ENCODE measurements at places on chromosomes 4 and X.

- DNase-seq, result no peak
These were observed 570.9 kb downstream of the ADGRL3 start for GRCh38 chr4:61771056-61771455.

DNA sequence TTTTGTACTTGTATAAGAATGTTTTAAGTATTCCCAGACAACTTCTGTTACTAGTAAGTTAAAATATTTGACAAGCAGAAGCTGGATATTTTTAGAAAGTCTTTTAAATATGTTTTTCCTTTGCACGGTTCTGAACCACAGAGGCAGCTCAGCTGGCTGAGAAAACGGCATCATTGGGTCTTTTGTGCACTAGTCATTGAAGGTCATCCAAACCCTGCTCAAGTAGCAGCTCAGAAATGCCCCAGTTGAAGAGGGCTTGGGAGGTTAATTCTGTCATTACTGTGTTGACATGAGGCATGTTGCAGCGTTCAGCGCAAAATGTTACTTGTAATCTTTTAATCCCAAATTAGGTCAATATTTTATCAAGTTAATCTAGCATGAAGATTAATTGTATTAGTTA is 383.7 kb upstream of the FAM241A start:
- peak; percentile 60 for DNase-seq

- DNase-seq, result no peak
These were observed 16.5 kb downstream of the SH3KBP1 start for GRCh38 chrX:19870710-19871490.

- no peak for DNase-seq
These were observed 48.4 kb downstream of the RTL5 start for GRCh38 chrX:72083291-72083690.

- no peak for DNase-seq
These were observed 245.2 kb downstream of the RAB28 start for GRCh38 chr4:13238936-13239335.

DNA sequence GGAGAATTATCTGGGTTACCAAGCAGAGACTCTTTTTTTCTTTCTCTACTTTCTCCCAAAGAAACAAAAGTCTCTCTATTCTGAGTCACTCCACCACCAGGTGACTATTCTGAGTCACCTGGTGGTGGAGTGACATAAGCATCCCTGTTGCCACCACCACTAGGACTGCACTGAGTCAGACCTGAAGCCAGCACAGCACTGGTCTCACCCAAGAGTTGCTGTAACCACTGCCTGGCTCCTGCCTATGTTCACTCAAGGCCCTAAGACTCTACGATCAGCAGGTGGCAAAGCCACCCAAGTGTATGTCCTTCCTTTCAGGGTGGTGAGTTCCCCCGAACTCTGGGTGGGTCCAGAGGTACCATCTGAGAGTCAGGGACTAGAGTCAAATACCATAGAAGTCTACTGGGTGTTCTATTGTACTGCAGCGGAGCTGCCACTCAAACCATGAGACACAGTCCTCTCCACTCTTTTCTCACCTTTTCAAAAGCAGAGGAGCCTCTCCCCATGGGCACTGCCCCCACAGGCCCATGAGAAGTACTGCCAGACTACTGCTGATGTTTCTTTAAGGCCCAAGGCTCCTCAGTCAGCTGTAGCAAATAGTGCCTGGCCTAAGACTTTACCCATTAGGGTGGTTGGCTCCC is 209.6 kb upstream of the IRS4 start:
- no peak for DNase-seq

DNA sequence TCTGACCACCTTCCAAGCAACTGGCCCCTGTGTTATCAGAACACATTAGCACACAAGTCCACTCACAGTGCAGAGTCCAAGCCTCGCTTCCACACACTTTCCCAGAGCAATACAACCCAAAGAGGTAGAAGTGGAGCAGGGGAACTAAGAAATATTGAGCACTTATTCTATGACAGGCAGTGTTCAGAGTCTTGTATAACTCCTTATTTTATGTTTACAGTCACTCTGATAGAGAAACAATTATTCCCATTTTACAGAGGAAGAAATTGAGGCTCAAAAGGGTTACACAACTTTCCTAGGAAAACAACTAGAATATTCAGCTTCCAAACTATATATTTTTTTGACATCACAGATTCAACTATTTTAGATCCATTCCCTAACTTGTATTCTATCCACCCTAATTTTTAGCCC is 18.3 kb upstream of the TMEM154 start:
- no peak for DNase-seq

DNA sequence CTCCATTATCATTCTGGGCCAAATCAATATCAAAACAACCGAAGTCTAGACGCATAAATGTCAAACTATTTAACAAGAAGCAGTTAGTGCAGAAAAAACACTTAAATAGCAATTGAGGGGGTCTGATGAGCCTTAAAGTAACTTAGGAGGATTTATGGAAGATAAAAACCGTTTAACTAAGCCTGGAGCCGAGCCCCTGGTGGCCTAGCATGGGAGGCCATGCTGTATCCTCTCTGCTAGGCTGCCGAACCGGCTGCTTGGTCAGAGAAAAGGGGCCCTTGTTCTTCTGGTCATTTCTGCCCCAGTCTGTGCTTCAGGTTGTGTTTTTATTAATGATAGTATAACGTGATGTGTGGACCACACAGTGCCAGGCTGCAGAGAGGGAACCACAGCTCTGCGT is 72.4 kb downstream of the CPZ start:
- DNase-seq, result no peak

DNA sequence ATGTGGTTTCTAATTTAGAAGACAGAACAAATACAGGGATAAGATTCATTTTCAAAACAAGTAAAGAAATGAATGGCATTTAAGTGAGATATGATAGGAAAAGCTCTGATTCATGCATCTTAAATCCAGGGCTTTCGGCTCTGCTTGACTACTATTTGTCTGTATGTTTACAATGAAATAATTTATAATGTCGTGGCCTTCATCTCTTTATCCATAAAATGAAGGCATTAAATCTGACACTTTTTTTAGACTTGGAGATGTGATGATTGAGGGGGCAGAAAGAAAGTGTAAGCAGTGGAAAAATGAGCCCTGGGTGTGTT is 115.7 kb upstream of the KIT start:
- DNase-seq, result no peak

DNA sequence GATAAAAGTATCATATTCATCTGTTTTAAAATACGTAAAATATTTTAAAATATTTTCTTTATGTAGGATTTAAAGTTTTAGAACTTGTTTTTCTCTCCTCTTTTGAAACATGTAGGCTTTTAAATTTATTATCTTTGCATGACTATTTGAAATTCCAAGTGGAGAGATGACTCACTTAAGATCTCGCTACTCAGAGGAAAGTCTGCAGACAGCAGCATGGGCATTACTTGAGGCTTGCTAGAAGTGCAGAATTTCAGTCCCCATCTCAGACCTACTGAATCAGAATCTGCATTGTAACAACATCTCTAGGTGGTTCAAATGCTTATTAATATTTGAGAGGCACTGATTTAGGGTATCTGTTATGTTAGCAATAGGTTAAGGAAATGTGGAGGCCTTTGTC is 225.7 kb upstream of the ARX start:
- DNase-seq, result no peak

- no peak for DNase-seq
These were observed 23.5 kb upstream of the SOWAHD start for GRCh38 chrX:119734897-119735339.

DNA sequence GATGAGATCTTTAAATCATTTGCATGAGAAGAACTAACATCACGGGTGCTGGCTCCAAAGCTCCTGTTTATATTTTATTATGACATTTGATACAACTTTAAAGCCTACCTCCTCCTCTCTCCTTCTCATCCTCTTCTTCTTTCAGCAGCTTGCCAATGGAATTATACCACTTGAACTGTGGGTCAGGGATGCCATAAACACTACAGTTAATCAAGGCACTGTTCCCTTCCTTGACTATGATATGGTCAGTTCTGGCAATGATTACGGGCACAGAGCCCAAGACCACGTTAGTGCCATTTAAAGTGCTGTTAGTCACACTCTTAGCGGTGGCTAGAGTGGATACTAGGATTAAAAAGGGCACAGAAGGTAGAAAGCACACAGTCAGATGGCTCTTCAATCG is 20.7 kb downstream of the MFAP3L start:
- DNase-seq, result no peak

DNA sequence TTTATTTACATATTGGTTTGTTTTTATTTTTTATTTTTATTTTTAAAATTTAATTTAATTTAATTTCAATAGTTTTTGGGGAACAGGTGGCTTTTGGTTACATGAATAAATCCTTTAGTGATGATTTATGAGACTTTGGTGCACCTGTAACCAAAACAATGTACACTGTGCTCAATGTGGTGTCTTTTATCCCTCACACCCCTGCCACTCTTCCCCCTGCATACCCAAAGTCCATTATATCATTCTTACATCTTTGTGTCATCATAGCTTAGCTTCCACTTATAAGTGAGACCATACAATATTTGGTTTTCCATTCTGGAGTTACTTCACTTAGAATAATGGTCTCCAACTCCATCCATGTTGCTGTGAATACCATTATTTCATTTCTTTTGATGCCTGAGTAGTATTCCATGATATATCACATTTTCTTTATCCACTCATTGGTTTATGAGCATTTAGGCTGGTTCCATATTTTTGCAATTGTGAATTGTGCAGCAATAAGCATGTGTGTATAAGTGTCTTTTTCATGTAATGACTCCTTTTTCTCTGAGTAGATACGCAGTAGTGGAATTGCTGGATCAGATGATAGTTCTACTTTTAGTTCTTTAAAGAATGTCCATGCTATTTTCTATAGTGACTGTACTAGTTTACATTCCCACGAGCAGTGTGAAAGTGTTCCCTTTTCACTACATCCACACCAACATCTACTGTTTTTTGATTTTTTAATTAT is 157.1 kb downstream of the CPXCR1 start:
- no peak for DNase-seq

DNA sequence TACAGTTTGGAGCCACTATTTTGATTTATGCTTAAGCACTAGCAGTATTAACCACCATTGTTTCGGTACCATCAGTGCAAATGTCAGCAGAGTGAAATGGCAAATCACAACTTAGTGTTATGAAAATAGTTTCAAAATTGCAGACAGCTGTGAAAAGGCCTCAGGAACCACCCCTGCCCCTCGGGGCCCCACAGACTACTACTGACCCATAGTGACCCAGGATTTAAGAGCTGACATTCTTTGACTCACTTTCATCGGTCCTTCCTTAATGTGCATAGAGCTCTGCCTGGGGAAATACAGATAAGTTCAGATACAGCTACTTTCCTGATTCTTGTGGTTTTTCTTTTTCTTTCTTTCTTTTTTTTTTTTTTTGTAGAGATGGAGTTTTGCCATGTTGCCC is 3.3 kb upstream of the BBS7 start:
- no peak for DNase-seq

DNA sequence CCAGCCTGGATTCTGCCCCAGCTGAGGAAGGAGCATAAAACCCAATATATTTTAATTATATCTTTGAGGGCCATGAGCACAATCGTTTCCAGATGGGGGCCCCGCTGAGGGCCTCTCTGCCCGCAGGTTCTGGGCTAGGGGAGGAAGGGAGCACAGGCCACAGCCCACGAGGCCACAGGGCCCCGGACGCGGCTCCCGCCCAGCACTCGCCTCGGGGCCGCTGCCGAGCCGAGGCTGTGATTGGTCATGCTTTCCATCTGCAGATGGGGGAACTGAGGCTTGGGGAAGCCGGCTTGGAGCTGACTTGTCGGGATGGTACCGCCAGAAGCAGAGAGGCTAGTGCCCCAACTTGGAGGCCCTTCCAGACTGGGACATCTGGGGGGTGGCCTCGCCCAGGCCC is 34.0 kb downstream of the TACC3 start:
- DNase-seq, result no peak

DNA sequence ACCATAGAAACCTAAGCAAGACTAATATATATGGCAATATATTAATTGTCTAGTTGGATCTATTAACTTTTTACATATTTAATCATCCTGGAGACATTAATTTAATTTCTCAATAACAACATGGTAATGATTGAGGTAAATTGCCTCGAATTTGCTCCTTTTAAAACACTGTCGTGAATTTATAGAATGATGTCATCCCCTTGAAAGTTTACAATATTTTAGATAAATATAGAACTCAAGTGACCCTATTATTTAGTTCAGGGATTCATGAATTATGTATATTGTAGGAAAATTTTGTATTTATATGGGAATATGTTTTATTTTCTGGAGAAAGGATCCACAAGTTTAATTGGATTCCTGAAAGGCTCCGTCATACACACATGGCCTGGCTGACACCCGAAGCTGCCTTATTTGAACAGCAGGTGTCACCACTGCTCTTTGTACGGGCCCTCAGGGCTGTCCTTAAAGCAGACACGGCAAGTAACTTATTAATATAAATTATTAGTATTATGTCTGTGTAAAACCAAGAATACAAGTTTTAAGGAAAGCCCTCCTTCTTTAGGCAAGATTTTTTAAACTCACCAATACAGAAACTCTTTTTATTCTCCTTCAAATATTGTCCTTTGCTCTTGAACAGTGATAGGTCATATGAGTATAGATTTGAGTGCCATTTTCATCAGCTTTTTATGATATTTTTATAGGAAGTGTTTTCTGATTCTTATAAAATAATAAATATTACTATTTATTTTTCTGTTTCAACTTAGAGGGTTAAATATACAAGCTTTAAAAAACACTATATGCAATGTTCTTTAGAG is 1.9 kb upstream of the PLRG1 start:
- DNase-seq, result peak; percentile 81

DNA sequence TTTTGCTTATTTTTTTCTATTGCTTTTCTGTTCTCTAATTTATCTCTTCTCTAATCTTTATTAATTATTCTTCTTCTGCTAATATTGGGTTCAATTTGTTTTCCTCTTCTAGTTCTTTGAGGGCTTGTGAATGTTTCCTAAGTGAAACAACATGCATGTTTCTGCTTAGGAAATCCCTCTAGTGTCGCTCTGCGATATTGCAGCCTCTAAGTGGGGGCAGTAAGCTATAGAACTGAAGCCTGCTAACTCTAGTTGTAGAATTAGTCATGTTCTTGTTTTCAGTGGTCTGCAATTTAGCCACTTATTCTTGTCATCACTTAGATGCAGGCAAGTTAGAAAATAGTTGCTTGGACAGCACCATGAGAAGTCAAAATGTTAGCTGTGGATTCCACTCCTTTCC is 222.6 kb downstream of the SPIN4 start:
- peak; percentile 1 for DNase-seq

DNA sequence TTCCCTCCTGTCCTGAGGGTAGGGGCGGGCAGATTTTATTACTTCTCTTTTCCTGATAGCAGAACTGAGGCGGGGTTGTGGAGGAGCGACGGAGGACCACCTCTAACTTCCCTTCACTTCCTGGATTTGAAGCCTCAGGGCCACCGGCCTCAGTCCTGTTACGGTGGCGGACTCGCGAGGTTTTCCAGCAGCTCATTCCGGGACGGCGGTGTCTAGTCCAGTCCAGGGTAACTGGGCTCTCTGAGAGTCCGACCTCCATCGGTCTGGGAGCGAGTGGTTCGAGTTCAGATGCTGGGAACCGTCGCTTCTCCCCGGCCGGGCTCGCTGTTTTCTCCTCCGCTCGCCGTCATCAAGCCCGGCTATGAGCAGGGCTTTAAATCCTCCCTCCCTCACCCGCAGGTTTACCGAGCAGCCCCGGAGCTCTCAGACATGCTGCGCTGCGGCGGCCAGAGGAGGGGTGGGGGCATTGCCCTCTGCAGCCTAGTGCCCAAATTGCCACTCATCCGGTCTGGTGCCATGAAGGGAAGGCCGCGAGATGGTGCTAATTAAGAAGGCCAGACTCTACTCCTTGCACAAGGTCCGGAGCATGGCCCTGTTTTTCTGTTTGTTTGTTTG is 23.3 kb downstream of the HAND2 start:
- no peak for DNase-seq
